ENCODE measurements at places on chromosomes 2 and 18.

GRCh38 chr2:12352889-12353288 lies 363.8 kb upstream of the TRIB2 start:
- no peak for DNase-seq

DNA sequence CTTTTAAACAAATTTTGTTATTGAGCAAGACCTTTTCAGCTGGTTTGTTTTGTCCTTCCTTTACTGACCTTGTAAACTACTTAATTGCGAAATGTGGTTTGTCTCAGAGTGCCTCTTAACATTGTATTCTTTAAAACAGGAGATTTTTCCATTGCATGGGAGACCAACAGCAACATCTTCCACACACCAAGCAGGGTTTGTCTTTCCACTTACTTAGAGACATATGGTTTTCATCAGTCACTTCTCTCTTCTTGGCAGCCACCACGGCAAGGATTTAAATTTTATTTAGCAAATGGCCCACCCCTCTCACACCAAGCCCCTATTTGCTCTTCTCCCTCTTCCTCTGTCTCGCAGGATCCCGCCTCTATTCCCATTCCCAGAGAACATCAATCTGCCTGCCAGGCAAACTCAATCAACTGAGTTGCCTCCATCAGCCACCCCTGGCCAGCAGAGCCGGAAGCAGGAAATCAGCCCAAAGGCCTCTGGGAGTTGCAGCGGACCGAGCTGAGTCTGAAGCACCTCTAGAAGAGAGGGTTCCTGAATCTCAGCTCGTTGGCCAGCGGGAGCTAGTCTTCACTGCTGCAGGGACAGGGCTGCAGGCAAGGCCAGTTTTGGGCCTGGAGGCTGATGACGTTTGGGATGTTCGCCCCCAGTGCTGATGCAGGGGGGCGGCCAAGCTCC lies 11.3 kb upstream of the CIB4 start:
- peak; percentile 54 for DNase-seq

GRCh38 chr2:226738821-226739544 lies 60.6 kb downstream of the IRS1 start:
- no peak for DNase-seq

GRCh38 chr2:45768208-45768607 lies 116.7 kb downstream of the PRKCE start:
- no peak for DNase-seq

DNA sequence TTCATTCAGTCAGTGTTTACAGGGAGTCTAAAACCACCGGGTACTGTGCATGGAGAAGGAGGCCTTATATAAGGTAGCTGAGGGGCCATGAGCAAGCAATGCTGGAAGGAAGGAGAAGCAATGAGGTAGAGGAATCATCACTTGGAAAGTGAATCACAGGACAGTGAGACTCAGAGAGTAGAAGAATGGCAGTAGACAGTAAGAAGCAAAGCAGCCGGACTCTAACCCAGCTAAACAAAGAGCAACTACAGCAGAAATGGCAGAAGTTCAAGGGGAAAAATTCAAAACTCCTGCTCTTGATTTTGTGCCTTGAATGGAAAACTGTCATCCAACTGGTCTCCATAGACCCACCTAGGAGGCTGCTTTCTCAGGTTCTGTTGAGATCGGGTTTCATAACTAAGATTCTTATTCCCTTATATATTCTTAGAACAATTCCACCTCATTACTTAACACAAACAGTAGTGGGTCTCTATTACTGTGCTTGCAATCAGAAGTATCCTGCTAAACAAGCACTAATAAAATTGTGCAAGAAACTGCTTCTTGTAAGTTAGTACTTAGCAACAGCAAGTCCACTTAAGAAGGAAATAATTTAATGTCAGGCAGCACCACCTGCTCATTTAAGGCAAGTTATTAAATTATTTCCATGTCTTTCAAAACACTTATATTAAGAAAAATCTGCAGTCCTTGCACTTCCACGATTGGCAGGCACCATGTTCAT lies 68.0 kb downstream of the RBMS1 start:
- peak; percentile 40 for DNase-seq

- no peak for DNase-seq
These were observed 15.3 kb downstream of the GAREM1 start for GRCh38 chr18:32455361-32455760.

DNA sequence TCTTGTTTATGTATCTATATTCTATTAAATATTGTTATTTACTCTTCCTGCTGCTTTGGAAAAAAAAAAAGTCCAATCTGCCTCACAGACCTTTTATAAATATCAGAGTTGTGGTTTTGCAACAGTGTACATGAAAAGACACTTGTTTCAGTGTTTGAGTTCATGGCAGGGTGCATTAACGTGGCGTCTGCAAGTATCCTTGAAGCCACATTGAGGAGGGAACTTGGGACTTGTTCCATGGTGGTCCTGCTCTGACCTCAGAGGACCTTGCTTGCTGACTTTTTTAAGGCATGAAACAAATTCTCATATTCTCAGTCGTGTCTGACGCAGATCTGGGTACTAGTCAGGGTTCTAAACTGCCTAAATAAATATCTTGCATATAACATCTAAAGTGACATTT lies 55.1 kb downstream of the CRIM1 start:
- DNase-seq, result no peak

- no peak for DNase-seq
These were observed 27.1 kb upstream of the ODC1 start for GRCh38 chr2:10475221-10475722.

GRCh38 chr2:230779126-230779525 lies 66.5 kb downstream of the CAB39 start:
- no peak for DNase-seq

GRCh38 chr2:72236445-72237067 lies 88.9 kb upstream of the CYP26B1 start:
- DNase-seq, result no peak

DNA sequence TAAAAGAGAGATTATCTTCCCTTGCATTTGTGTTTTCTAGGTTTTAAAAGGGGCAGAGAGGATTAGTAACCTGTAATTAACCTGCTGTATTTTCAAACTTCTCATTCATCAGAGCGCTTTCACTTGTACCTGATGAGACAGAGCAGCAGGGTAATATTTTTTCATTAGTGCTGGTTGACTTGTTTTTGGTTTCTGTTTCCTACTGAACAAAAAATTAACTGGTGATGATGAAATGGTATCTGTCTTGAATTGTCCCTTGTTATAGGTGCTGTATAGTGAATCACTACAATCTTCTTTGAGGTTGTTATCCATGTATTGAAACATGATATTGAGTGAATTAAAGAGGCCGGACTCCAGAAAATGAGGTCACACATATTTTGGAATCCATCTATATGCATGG lies 37.9 kb downstream of the CDH20 start:
- DNase-seq, result no peak

- DNase-seq, result no peak
These were observed 25.1 kb downstream of the MARCHF7 start for GRCh38 chr2:159737292-159737916.

DNA sequence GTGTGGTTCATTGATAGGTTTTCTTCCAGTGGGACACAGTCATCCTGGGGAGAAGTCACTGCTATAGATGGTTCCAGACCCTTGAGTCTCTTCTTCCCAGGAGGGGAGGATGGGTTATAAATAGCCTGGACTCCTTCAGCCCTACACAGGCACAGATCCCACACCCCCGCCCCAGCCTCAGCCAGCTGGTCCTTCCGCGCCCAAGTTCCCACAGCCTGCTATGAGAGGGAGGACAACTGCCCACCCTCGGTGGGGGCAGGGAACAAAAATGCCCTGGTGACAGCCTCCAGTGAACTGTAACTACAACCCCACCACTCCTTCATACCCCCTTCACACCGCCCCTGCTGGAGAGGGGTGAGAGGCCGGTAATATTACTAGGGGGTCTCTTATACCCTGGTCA lies 3.2 kb downstream of the ZBTB7C start:
- DNase-seq, result no peak

GRCh38 chr2:28855193-28855592 lies 14.9 kb downstream of the TRMT61B start:
- no peak for DNase-seq

DNA sequence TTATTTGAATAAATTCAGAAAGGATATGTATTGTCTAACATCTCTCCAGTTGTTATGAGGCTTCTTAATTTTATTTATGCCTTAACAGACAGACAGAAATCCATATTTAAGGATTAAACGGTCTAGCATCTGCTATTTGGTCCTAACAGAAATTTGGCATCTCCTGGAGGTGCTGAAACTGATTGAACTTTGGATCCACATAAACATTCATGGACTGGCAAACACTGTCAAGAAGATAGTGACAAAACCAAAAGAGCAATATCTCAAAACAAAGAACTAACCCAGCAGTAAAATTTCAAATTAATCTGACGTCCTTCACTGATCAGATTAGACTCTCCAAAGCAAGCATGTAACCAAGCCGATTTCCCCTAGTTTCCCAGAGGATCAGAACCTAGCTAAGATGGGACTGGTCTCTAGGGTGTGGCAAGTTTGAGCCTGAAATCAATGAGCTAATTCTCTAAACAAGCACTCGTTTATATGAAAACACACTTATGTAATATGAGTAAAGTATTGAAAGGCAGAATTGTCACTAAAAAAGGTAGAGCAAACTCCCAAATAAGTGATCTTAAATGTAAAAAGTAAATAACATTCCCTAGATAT lies 139.5 kb downstream of the NOL4 start:
- no peak for DNase-seq

DNA sequence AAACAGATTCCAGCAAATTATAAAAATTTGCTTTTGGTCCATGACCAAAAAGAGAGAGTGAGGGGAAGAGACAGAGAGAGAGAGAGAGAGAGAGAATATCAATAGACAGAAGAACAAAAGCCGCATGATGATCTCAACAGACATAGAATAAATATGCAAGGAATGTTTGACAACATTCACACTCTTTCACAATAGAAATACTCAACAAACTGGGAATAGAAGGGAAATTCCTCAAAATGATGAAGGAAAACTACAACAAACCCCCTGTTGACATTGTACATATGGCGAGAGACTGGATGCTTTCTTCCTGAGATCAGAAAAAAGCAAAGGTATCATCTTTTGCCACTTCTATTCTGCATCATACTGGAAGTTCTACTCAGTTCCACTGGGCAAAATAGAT lies 309.7 kb downstream of the RAD51AP2 start:
- no peak for DNase-seq

- no peak for DNase-seq
These were observed 6.4 kb downstream of the GALNT14 start for GRCh38 chr2:31131871-31132270.

DNA sequence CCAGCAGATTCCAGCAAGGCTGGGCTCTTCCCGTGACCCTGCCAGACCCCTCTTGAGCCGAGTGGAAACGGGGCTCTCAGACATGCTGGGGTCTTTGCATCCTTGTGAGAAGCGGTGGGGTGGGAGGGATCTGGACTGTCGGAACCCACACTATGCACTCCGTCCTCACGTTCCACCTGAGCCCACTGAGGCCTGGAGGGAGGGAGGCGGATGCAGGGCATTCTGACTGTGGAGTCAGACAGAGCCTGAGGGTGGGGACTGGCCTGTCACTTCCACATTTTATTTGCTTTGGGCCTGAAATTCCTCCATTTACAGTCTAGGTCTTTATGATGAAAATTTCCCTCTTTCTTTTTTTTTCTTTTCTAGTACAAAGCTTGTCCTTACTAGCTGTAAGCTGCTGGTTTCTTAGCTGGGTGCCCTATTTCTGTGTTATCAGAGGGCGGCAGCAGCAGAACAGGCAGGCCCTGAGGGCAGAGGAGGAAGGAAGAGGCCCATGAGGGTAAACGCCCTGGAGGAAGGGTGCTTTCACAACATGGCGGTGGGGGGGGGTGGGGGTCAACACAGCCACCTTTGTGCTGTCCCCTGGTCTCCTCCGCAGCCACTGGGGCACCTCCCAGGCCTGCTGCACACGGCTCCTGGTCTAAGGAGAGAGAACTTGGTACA lies 373.5 kb upstream of the MYT1L start:
- peak; percentile 81 for DNase-seq

- no peak for DNase-seq
These were observed 103.4 kb downstream of the CLIP4 start for GRCh38 chr2:29218550-29219125.

DNA sequence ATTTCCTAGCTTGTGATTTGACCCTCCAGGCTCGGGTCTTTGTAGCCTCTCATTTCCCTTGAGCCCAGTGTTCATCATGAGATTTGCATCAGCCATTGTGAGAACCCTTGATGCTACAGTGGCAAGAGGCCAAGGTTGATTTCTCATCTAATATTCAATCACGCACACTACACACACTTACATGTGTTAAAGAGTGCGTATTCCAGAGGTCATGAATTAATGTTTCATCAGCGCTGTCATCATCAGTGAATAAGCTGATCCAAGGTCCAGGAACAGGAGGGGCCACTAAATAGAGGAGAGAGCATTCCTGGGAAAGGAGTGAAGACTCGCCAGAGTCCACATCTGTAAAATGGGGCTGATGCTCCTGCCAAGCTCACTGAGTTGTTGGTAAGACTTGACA lies 276.1 kb upstream of the SIX2 start:
- DNase-seq, result no peak

DNA sequence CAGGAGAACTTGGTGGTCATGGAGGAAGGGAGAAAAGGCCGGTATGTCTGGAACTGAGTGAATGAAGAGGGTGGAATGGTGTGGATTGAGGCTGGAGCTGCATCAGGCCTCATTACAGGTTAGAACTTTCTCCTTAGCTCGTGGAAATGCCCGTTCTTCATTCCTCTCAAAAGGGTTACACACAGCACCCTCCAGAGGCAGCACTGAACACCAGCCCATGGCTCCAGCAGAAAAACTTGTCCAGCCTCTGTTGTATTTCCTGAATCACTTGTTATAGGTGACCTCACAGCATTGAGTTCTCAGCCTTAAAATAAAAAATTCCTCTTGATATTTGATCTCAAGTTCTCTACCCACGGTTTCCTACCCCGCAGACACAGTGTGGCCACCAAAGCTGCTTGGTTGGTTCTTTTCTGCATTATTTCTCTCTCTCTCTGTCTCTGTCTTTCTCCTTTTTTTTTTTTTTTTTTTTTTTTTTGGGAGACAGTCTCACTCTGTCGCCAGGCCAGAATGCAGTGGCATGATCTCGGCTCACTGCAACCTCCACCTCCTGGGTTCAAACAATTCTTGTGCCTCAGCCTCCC lies 89.6 kb downstream of the ITGB1BP1 start:
- DNase-seq, result peak; percentile 75

GRCh38 chr18:79581911-79582310 lies 97.7 kb upstream of the CTDP1 start:
- DNase-seq, result no peak

- no peak for DNase-seq
These were observed 62.7 kb upstream of the CYTIP start for GRCh38 chr2:157506586-157506985.

All from NB4 (cell line).